Hippocampal formation (tissue), 2 donors: ENCODE measurements at places on chromosomes 2 and 18.

DNA sequence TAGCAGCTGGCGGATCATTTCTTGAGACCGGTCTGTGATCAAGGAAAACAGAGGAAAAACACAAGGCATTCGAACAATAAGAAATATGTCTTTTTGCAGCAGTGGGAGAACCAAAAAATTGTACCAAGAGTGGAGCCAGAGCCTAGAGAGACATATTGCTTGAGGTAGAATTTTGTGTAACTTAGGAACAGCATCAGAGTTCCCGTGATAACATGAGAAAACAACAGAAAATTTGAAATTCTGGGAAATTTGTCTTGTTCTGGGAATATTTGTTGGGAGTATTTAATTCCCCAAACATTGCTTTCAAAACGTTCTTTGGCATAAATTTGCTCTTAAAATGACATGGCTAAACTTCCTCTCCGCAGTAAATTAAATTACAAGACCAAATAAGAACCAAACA is 267.5 kb downstream of the GPD2 start:
- DNase-seq = no peak

GRCh38 chr2:105714141-105714540 is 30.6 kb upstream of the NCK2 start:
- DNase-seq = no peak

GRCh38 chr2:234497594-234498235 is 834 bp upstream of the ARL4C start:
- no peak for DNase-seq

- no peak for DNase-seq
These were observed 247.9 kb downstream of the ATAD2B start for GRCh38 chr2:23679044-23679443.

- no peak for DNase-seq
These were observed 58.3 kb upstream of the PNPT1 start for GRCh38 chr2:55751966-55752365.

DNA sequence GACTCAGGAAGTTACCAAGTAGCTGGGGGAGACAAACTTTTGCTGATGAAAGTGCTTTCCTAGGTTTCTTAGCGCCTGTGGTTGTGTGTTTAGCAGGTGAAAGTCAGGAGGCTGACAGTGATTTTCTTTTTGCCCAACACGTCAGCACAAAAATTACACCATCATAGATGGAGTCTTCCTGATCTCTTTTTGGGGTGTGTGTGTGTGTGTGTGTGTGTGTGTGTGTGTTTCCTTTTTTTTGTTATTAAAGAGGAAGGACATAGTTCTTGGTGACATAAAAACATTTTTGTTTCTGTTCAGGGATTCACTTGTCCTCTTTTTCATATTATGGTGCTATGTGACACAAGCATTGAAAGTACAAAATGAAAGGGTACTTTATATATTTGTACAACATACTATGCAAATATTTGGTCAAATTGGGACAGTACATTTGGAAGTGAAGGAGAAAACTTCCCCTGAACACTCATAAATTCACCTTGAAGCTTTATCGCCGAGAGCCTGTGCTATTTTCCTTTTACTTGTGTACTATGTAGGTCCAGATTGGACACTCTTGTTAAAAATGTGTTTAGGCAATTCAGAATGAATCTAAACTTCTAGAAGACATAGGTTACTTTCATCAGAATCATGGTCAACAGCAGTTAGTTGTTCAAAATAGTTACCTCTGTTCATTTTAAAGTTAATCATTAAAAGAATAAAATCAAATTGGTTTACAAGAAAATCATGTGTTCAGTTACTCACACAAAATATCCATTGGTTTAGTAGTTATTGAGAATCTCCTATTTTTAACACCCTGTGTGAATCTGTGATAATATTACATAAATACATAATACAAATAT is 491.9 kb downstream of the IRS1 start:
- no peak for DNase-seq

- DNase-seq = no peak
These were observed 1.9 kb downstream of the SLC11A1 start for GRCh38 chr2:218383892-218384519.

GRCh38 chr2:189506514-189506976 is 65.3 kb downstream of the WDR75 start:
- DNase-seq = no peak

DNA sequence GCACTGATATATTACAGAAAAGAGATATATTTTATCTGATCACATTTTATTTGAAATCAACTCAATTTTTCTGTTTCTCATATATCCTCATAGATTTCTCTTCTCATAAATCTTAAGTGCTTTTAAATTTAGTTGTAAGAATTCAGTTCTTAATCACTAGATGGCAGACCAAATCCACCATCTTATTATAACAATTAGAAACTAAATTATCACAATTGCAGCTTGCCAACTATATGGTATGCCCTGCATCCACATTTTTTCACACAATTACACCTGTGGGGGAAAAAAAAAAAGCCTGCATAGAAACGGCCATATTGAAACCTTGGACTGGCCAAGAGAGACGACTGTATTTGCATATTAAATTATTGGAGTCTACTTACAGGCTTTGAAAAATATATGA is 64.4 kb downstream of the COL5A2 start:
- DNase-seq = no peak

GRCh38 chr18:22293417-22293816 is 124.0 kb downstream of the GATA6 start:
- no peak for DNase-seq

GRCh38 chr2:19797871-19798270 is 103.9 kb downstream of the TTC32 start:
- DNase-seq = no peak

DNA sequence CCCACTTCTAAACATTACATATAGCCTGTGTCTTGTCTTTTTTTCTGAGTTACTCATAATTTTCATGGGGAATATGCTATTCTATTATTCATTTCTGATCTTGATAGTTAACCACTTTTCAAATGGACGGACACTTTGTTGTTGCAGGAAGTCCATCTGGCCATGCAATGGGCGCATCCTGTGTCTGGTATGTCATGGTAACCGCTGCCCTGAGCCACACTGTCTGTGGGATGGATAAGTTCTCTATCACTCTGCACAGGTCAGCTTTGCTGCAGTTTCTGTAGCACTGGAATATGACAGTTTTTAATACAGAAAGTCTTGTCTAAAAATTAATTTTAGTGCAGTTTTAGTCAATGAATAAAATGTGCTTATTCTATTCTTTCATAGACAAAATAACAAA is 3.3 kb downstream of the G6PC2 start:
- no peak for DNase-seq

DNA sequence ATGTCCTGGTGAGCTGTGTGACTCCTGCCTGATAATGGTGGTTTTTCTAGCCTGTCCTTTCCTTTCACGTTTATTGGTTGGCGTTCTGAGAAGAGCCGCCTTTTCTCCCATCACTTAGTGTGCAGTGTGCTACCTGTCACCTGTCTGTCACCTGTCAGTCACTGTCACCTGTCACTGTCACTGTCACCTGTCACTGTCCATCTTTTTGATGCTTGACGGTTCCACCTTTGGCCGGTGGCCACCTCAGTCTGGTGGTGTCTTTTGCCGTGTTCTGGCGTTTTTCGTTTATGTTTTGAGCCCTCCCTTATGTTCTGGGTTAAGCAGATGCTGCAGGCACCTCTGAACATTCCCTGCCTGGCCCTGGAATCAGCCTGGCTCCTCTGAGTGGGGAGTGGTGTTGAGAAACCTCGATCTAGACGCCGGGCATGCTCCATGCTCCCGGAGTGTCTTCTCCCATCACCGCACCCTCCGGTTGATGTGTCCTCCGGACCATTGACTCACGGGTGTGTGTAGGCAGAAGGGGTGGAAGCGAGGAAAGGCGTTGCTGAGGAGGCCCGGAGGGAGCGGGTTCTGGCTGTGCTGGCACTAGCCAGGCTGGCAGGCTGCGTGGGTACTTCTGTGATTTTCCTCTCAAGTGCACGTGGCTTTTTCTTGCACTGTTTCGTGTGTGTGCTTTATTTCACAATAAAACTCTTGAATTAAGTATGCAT is 20.7 kb downstream of the DTYMK start:
- no peak for DNase-seq

- peak; percentile 56 for DNase-seq
These were observed 540 bp upstream of the RAB10 start for GRCh38 chr2:26033270-26033817.

DNA sequence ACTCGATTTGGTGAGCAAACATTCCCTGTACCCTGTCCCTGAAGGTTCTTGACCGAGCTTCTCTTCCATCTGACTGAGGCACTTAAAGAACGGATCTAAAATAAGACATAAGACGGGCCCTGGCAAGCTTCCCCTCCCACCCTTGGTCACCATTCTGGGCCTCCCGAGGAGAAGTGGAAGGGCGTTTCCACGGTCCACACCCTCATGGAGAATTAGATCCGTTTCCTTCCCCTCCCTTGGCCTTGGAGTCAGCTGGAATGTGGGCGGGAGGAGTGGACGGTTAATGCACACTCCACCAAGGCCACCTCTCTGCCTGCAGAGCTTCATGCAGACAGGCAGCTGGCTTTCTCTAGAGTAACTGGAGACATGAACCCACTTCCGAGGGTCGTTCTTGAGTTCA is 257.3 kb upstream of the APCDD1 start:
- no peak for DNase-seq

GRCh38 chr18:37741032-37741623 is 175.5 kb upstream of the CELF4 start:
- DNase-seq = no peak

DNA sequence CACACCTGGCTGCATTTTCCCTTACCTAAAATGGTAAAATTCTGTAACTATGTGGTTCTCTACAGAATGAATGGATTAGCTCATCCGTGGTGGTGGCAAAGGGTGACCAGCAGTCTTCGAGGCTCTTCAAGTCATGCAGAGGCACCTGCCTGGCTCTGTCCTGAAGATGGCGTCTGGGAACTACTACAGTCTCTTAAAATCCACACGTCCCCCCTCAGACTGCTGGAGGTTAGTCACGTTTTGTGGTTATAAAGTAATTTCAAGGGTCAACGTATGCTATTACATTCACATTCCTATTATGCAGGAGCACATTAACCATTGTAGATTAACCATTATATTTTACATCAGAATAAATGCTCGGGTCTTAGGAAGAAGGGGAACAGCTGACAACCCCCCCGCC is 616.7 kb downstream of the GALR1 start:
- DNase-seq = no peak

DNA sequence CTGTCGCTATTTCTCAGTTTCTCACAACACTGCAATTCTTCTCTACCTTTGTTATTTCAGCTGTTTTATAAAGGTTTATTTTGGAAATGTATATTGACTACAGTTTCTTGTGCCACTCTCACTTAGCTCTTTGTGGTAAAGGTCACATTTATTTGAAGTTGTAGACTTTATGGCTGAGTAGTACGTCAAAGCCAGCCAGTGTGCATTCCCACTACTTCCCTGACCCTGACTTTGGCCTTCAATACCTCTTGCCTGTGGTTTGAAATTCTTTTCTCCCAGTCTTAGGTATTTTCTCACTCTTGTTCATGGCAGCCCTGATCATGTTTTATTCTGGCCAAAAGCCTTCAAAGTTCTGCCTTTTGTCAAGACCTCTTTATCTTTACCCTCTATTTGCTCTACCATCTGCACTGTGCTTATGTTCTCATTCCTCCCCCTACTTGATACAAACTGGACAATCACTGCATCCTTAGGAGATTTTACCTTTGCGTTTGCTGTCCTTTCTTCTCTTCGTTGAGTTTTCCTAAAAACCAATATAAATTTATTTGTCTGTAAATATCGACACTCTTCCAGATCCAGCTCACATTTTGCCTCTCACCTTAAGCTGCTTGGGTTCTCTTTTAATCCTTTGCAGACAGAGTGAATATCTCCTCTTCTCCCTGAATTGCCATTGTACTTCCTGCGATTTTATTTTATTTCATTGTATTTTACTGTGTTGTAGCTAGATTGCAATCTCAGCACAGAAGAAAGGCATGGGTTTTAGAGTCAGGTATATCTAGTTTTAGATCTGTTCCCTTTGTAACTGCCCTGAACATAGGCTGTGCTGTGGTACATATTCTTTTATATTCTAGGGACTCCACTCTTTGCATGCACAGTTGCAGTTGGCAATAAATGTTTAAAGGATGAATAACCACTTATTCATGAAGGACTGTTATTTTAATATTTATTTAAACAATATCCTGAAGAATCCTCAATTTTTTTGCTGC is 31.2 kb downstream of the GULP1 start:
- no peak for DNase-seq

DNA sequence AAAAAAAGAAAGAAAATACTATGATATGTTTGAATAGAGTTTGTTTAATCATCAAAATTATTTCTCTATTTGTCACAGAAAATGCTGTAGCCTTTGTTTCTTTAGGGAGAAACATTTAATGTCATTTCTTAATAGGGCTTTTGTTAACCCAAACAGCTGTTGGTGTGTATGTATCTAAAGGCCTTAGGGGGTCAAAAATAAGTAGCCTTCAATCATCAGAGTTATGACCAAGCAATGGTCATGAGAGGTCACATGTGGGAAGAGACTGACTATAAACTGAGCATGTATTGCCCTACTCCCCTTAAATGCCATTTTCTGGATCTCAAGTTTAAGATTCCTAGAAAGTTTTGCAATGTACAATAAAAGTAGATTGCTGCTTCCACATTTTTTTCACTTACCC is 22.7 kb downstream of the HNMT start:
- no peak for DNase-seq

DNA sequence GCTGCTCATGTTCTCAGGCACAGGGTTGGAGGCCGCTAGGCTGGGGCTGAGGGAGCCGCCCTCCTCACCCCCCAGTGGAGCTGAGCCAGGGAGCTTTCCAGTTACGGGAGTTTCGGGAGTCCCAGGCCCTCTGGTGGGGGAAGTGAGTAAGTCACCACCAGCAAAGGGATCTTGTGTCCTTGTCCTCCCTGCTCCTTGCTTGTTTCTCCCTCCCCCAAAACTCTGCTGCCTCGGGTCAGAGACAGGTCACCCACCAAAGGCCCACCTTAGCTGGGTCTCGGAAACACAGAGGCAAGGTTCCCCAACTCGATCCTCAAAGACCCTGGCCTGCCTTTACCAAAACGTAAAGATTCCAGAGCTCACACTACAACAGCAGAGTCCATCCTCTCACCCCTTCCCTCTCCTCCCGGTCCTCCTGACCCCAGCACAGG is 60.5 kb upstream of the POMC start:
- DNase-seq = peak; percentile 54

DNA sequence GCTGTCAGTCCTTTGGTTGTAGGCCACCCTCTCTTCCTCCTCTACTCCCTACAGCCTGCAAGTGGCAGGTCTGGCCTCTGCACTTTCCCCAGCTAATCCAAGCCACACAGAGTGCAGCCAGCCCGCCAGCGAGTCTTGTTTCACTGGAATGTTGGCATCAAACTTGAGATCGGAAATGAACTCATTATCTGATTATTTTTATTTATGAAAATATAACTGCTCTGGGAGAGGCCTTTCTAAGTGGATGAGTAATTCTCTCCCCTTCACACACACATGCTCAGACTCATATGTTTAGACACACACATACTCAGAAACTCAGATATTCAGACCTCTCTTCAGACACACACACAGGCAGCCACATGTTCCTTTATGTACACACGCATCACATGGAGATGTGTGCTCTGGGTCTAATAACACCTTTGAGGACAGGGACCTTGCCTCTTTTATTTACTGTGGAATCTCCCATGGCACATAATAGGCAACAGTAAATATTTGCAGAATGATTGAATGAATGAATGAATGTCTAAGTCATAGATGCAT is 151.3 kb downstream of the ZFP36L2 start:
- DNase-seq = no peak

- no peak for DNase-seq
These were observed 379.6 kb downstream of the MTX2 start for GRCh38 chr2:176648700-176649297.

GRCh38 chr2:35822716-35823115 is 532.9 kb upstream of the CRIM1 start:
- DNase-seq = no peak

GRCh38 chr2:149597668-149598326 is 10.2 kb upstream of the MMADHC start:
- peak; percentile 81 for DNase-seq

GRCh38 chr2:132448331-132448730 is 31.7 kb downstream of the GPR39 start:
- DNase-seq = no peak
